ENCODE measurements at places on chromosomes 5 and 9. TPM values are rescaled to one million over a fixed set of nuclear protein-coding genes. Genes with fewer than 3 reads are reported as not detected.

Gene IGFBPL1
- 26.7 TPM for total RNA-seq

GRCh38 chr5:123209502-123210027 lies 120.5 kb downstream of the PRDM6 start:
- no peak for DNase-seq

DNA sequence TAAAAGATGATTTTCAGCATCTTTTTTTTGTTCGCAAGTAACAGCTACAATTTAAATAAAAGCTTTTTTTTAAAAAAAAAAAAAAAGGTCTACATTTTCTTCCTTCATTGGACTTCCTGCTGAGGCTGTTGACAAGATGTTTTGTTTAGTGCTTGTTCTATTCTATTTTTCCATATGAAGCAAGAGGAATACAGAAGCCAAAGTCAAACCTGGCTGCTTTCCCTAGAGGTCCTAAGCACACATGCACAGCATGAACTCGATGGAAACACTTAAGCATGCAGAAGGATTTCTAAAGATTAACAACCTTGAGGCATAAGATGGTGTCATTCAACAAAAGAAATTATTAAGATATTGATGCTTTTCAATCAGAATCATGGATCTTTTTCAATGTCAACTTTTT lies 105.1 kb downstream of the ADCY2 start:
- DNase-seq = no peak

Gene FOXD4L3
- total RNA-seq = not detected

- DNase-seq = no peak
Observed at GRCh38 chr5:112703866-112704820, 33.5 kb upstream of the APC start.

Gene CD74
- 37.2 TPM for total RNA-seq

- DNase-seq = no peak
Observed at GRCh38 chr5:169242175-169242848, 58.6 kb downstream of the SLIT3 start.

Gene SLC1A1
- total RNA-seq = 6.0 TPM

- DNase-seq = no peak
Observed at GRCh38 chr9:16368237-16369087, 502.0 kb downstream of the BNC2 start.

- no peak for DNase-seq
Observed at GRCh38 chr9:88344013-88344412, 44.2 kb upstream of the SPIN1 start.

GRCh38 chr9:75229605-75230332 lies 141.5 kb downstream of the OSTF1 start:
- DNase-seq = no peak

GRCh38 chr5:77955577-77955976 lies 179.4 kb upstream of the TBCA start:
- no peak for DNase-seq

- peak; percentile 71 for DNase-seq
Observed at GRCh38 chr9:99823681-99824377, 2.1 kb downstream of the NR4A3 start.

Gene HSPB3
- total RNA-seq = 0.53 TPM

DNA sequence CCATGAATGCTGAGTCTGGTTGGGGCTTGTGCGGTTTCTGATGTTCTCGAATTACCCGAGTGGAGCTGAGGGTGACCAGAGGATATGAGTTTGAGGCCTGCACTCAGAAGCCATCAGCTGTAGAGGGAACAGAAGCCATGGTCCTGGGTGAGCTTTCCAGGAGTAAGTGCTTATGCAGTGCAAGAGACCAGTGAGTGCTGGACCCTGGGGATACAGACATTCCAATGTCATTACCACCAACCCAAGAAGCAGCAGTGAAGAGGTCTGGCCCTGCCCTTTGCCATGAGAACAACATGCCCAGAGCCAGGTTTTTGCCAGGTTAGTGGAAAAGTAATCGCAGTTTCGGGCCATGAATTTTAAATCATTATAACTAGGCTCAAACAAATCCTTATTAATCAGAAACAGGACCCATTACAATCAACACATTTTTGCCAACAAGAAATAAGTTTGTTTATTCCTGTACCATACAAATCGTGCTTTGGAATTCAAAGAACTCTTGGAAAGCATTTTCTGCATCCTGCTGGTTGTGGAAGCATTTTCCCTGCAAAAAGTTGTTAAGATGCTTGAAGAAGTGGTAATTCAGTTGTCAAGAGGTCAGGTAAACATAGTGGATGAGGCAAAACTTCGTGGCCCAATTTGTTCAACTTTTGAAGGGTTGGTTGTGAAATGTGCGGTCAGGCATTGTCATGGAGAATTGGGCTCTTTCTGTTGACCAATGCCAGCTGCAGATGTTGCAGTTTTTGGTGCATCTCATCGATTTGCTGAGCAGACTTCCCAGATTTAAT lies 154.6 kb downstream of the SYK start:
- no peak for DNase-seq

DNA sequence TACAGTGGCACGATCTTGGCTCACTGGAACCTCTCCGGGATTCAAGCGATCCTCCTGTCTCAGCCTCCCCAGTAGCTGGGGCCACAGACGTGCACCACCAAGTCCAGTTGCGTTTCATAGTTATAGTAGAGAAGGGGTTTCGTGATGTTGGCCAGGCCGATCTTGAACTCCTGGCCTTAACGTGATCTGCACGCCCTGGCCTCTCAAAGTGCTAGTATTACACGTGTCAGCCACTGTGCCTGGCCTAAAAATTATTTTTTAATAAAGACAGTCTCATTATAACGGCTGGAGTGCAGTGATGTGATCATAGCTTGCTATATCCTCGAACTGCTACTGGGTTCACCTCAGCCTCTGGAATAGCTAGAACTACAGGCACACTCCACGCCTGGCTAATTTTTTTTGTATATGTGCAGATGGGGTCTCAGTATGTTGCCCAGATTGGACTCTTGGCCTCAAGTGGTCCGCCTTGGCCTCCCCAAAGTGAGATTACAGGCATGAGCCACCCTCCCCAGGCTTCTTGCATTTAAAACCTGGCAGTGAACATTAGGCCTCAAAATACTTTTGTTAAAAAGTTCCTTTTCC lies 4.4 kb downstream of the NPM1 start:
- DNase-seq = peak; percentile 24

GRCh38 chr5:88395264-88395663 lies 126.6 kb upstream of the TMEM161B start:
- no peak for DNase-seq

Gene PAEP
- not detected for total RNA-seq

Gene TAF11L5
- not detected for total RNA-seq

Gene PRDM9
- total RNA-seq = not detected

DNA sequence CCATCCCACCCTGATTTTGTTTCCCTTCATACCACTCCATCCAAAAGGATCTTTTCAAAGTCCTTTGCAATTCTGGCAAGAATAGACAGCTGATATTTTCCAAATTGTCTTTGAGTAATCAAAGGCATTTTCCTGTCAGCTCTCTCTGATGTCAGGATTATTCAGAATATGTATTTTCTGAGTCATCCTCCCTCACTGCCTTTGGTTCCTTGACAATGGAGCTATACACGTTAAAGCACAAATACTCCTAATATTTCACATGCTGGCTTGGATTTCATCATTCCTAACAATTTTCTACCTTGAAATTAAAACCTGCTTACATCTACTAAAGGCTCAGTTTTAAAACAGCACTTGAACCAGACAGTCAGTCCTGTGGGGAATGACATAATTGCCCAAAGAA lies 379.4 kb downstream of the GADD45G start:
- no peak for DNase-seq

DNA sequence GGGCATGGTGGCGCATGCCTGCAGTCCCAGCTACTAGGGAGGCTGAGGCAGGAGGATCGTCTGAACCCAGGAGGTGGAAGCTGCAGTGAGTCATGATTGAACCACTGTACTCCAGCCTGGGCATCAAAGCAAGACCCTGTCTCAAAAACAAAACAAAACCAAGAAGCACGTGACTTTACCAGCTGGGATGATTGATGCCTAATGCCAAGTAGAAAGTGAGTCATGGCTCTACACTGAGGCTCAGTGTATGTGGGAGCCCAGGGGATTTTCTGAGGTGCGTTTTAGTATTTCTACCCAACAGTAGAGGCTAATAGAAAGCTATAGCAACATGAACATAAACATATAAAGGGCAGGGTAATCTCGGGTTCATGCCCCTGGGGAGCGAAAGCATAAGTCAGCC lies 13.9 kb upstream of the BRD3OS start:
- no peak for DNase-seq

- no peak for DNase-seq
Observed at GRCh38 chr5:172941067-172941516, 18.1 kb upstream of the RPL26L1 start.

Gene IFNA21
- total RNA-seq = not detected

DNA sequence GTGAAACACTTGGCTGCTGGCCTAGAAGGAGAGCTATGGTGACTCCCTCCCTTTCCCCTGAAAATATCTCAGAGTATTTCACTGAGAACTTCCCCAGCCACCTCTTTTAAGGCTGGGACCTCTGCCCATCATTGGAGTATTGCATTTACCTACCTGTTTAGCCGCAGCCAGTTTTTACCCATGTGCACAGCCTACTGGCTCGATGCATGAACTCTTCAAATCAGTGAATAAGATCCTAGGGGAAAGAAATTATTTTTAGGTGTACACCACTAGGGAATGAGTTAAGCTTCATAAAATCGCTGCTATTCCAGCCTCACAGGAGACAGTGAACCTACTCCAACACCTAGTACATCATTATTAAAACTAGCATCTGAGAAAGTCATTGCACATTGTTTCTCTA lies 16.8 kb upstream of the FAM174A start:
- no peak for DNase-seq

GRCh38 chr9:28410411-28410810 lies 837.1 kb upstream of the C9orf72 start:
- no peak for DNase-seq

Gene FAM151B
- total RNA-seq = 2.9 TPM

DNA sequence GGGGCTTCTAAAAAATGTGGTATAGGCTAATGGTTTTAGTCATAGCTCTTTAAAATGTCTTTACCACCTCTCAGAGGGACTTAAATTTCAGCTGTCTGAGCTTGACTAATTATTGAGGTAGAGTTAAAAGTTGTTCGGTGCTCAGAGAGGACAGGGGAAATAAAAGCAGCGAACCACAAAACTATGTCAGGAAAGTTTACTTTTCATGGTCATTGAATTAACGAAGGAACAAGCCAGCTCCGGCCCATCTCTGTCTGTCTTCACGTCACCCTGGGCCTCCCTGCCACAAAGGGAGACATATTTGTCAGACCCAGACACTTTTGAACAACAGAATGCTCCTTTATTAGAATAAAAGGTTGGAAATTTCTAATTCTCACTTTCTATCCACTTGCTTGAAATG lies 98.8 kb upstream of the EFNA5 start:
- DNase-seq = no peak

GRCh38 chr5:174937201-174938123 lies 213.1 kb downstream of the MSX2 start:
- no peak for DNase-seq

DNA sequence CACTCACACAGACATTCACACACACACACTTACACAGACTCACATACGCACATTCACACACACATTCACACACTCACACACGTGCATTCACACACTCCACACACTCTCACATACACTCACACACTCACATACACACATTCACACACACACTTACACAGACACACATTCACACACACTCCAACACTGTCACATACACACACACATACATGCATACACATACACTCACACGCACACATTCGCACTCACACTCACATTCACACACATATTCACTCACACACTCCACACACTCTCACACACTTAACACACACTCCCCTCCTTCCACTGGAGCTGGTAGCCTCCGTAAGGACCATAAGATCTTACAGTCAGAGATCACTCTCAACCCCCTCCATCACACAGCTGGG lies 26.2 kb downstream of the CAMK2A start:
- DNase-seq = no peak

DNA sequence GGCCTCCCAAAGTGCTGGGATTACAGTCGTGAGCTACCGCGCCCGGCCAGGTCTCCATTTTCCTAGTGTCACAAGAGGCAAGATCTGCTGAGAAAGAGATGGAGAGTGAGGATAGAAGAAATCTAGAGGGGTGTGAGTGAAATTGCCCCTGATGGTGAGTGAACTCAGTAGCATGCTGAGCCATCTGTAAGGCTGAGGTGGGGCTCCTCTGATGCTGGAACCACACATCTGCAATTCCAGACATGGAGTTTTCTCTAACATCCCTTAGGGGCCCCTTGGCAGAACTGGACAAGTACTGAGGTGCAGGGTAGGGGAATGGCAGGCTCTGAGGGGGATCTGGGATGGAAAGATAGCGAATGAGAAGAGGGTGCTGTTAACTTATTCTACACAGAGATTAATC lies 72.0 kb upstream of the FER start:
- DNase-seq = no peak

DNA sequence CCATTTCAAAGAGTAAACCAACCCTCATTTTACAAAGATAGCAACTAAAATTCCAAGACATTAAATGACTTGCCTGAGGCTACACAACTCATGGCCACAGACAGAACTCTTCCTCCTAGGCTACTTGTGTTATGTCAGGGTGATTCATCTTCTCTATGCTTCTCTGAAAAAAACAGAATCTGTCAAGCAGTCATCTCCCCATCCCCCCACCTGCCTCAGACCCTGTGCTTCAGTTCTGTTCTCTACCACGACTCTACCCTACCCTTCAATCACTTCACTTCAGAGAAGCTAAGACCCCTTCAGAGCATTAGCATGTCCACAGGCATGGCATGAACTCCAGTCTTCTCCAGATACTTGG lies 277.7 kb upstream of the PTGER4 start:
- no peak for DNase-seq

Gene SPATA31A3
- not detected for total RNA-seq

Data from type B pancreatic cell (in vitro differentiated cells).